ENCODE measurements at places on chromosomes 3 and 15. TPM values are rescaled to one million over a fixed set of nuclear protein-coding genes. Genes with fewer than 3 reads are reported as not detected.

The KCNMB3 gene
- 6.3 TPM for total RNA-seq

The DCLK3 gene
- not detected for total RNA-seq

- no peak for DNase-seq
Observed at GRCh38 chr15:48577469-48577868, 68.0 kb downstream of the FBN1 start.

GRCh38 chr3:153159771-153160397 is 2.1 kb upstream of the RAP2B start:
- no peak for DNase-seq

GRCh38 chr3:51385621-51386091 is 565 bp downstream of the MANF start:
- no peak for DNase-seq

- DNase-seq: no peak
Observed at GRCh38 chr3:13537909-13538296, 11.0 kb upstream of the FBLN2 start.
